ENCODE measurements at places on chromosomes 13 and 19. TPM values are rescaled to one million over a fixed set of nuclear protein-coding genes. Genes with fewer than 3 reads are reported as not detected.

NEK5 gene
- total RNA-seq = 1.4 TPM

RASIP1 gene
- total RNA-seq = 10.8 TPM

C3 gene
- total RNA-seq = 38.9 TPM

RNF113B gene
- total RNA-seq = not detected

Data from urinary bladder (tissue), 4 donors.